ENCODE measurements at places on chromosomes 5 and 9.

GRCh38 chr9:106648799-106649198, 214.2 kb upstream of the ZNF462 start:
- no peak for DNase-seq

DNA sequence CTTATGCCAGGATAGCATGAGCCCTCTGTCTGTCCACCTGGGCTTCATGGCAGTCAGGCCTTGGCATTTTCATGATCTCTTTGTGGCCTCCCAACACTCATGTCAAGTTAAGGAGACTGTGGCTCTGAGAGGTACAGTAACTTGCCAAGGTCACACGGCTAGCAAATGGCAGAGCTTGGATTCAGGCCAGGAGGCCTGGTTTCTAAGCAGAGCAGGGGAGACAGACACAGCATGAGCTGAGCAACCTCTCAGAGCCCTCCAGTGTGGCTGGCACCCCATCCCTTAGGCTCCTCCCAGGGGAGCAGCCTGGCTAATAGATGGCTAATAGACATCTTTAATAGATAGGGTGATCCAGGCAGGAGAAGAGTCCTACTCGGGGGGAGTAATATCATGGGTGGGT, 4.1 kb downstream of the SYNPO start:
- DNase-seq = no peak

DNA sequence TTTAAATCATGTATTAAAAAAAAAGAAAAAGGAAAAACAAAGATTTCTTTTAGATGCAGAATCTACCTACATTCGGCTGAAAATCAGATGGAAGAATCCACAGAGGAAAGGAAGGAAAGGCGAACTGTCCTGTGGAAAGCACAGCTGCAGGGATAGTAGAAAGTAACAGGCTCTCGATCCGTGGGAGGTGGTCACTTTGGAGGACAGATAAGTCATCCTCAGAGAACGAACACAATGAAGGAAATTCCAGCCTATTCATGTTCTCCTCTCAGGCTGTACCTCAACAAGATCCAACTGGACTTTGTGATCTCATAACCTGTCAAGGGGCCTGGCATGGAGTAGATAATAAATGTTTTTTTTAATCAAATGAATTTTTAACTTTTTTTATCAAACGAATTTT, 72.8 kb downstream of the NR6A1 start:
- DNase-seq = no peak

DNA sequence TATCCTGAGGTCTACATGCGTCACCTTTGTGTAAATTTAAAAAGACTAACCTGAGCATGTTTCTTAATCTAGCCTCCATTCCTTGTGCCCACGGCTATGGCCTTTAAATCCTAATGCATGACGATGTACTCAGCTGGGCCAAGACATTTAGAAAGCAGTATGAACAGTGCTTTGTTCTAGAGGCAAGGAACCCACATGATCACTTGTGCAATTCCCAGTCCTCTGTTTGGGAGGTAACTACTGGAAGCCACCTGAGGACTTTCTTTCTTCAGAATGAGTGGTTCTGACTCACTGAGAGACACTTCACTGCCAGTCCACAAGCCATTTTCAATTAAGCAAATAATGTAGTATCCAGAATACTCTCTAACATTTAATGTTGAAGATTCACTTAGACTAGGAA, 181.3 kb downstream of the RAB3C start:
- no peak for DNase-seq

DNA sequence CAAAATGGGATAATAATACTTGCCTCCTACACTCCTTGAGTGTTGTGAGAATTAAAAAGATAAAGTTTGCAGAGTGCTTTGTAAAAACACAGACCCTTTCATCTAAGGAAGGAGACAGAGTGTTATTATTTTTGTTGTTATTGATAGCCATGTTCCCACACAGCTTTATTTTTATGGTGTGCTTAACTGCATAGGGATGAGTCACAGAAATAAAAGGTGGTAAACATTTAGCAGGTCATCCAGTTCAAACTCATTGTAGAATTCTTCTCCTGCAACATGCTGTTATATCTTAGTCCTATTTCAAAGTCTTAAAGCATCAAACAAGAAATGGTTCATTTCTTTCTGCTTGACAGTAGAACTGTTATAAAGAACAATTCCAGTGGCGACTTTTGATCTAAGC, 367.5 kb upstream of the ACTBL2 start:
- DNase-seq = no peak

- DNase-seq = no peak
These were observed 74.9 kb upstream of the NIPAL4 start for GRCh38 chr5:157384971-157385709.

DNA sequence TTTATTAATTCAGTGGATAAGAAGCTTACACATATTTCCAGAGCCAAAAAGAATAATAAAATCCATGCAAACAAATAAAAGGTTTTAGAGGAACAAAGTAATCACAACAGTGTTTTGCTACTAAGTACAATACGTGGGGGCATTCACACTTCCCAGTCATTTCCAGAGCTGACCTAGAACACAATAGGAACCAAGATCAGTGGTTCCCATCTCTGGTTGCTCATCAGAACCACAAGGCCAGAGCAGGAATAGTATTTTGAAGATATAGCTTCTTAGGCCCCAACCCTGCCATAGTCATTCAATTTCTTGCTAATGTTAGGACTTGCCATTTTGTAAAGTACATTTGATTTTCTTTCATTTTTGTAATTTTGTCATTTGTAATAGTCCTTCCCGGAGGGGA, 215.4 kb downstream of the NR3C1 start:
- no peak for DNase-seq

DNA sequence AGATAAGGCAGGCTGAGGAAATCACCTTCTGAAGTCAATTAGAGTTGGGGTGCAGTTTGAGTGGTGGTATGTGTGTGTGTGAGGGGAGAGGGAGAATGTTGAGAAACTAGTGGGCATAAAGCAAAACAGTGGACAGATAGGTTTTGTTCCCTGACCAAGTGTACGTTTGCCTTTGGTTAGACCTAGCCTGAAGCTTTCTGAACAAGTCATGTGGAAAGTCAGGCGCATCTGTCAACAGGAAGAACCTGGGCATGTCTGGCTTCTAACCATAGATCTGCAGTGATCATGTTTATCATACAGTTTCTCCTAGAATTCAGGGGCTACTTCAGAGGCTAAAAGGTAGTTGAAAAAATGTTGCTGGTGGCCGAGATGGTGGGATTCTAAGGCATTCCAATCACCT, 143.2 kb upstream of the PCA3 start:
- DNase-seq = peak; percentile 6

GRCh38 chr9:87642330-87643106, 83.4 kb upstream of the CTSL start:
- no peak for DNase-seq

GRCh38 chr9:73412874-73413273, 261.2 kb downstream of the ANXA1 start:
- DNase-seq = no peak

DNA sequence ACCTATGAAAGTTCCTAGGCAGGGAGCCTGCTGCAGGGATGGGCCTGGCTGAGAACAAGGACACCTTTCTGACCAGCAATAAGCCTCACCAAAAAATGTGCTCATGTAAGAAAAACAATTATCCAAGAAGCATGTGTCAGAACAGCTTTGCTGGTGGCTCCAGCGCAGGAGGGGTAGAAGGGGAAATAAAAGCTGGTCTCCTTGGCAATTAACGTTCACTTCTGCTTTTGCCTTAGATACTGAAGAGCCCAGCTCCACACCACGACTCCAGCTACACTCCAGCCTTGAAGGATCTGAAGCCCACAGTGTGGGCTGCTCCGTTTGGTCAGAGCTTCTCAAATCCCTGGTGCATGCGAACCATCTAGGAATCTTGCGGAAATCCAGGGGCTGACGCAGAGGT, 107.6 kb upstream of the PHYKPL start:
- no peak for DNase-seq

GRCh38 chr5:122311497-122311960, 508 bp upstream of the SNCAIP start:
- peak; percentile 38 for DNase-seq

DNA sequence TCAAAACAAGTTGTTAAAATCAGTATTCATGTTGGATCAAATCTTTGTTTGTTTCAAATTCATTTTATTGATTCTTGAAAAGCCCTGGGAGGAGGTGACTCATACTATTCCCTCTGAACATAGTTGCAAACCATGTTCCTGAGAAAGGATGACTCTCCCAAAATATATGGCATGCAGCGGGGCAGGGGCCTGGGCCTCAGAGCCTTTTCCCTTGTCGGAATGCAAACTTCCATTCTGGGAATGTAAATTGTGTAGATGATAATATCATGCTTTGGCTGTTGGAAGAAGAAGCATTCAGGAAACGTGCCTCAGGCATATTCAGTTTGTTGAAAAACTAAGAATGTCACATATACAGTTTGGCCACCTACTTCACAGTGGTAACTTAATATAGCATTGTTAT, 242.0 kb downstream of the AUH start:
- no peak for DNase-seq

- peak; percentile 21 for DNase-seq
These were observed 48.4 kb upstream of the EPB41L4A start for GRCh38 chr5:112467485-112467884.

DNA sequence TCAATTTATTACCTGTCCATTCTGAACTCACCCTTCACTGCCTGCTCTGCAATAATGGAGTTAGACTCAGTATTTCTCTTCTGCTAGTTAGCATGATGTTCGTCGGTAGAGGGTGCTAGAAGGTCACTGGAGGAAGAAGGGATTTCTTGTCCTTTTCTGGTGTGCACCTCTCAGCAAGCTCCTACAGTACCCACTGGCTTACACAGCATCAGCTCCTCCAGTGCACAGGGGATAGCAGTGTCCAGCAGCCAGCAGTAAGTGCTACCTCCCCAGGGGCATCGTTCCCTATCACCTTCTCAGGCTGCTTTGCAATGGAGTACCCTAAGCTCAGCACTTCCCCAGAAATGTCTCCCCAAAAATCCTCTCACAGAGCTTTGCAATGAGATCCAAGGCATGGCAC, 45.9 kb upstream of the APC start:
- DNase-seq = peak; percentile 71

DNA sequence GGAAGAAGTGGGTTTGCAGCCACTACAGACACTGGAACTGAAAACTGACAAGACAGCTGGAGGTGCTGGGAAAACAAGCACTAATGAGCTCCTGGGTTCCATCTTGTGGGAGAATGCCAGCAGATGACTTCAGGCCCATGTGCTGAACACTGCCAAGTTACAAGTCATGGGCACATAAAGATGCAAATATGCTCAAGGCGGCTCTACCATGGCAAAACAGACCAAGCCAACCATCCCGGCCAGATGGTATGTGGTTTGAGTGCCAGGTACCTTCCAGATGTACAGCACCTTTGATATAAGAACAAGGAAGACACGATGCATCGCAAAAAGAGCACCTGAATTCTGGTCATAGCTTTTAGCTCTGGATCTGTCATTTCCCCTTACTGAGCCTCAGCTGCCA, 19.9 kb downstream of the TNFSF8 start:
- peak; percentile 13 for DNase-seq

DNA sequence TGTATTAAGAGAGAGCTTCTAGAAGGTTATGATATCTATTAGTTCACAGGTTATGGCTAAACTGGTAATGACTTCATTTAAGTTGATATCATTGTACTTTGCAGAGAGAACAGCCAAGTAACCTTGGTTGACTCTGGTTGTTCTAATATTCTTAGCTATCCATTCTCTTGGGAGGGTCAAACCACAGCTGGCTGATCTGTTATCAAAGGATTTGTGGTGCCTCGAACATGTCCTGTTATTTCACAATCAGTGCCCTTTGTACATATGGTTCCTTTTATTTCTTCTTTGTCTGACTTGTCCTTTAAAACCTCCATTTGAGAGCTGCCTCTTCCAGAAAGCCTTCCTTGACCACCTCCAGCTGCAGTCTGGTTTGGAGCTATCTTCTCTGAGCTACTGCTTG, 61.7 kb downstream of the PDE8B start:
- DNase-seq = no peak

DNA sequence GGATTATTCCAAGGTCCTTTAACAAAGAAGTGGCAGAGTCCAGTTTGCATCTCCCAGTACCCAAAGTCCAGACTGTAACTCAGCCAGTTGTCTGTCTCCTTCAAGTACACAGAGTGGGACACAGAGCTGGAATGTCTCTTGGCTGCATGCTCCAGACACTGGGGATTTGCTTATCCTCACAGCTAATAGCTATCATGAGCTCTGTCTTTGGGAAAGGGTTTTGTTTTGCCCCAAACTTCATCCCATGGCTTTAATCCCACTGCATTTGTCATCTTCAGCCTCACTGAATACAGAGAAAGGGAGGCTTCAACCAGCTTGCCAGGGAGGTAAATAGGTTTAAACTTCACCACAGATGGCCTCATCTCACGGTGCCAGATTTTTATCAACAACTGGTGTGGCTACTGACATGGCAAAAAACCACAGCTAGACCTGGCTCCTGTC, 412.2 kb upstream of the SLC24A2 start:
- DNase-seq = no peak

DNA sequence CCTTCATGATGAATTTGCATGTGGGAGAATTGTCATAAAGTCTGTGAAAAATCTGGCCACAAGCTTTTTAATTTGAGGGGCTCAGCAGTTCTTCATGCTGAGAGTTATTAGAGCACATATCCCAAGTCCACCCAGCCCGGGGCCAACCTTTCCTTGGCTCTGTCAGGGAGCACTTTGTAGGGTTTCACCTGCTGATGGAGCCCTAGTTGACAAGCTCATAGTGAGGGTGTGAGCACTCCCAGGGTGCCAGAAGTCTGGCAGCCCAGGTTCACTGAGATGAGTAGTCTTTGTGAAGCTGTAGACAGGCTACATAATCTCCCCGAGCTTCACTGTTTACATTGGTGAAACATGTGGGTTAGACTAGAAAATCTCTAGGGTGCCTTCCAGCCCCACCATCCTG, 97.2 kb upstream of the NREP start:
- DNase-seq = no peak

- DNase-seq = no peak
These were observed 53.1 kb downstream of the COL5A1 start for GRCh38 chr9:134694714-134695113.

GRCh38 chr5:90824436-90824835, 265.8 kb downstream of the ADGRV1 start:
- no peak for DNase-seq

DNA sequence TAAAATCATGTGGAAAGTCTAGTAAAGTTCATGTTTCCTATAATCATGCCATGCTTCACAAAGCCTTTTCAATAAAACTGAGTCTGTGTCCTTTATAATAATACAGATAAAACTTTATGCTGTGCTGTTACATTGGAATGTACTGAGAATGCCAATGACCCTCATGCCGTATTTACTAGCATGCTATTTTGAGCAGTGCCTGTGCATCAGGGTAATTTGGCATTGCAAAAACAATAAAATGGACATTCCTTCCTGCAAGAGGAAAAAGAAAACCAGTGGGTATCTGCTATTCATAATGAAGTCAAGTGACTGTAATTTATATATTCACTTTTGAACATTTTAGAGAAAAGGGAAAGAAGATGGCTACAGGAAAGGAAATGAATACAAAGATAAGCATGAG, 159.0 kb downstream of the PBX3 start:
- no peak for DNase-seq

- no peak for DNase-seq
These were observed 14.4 kb upstream of the ABLIM3 start for GRCh38 chr5:149126906-149127305.

- no peak for DNase-seq
These were observed 232.2 kb upstream of the SEMA6A start for GRCh38 chr5:116806836-116807235.

Measured in NCI-H146 (cell line).